Cerebellar nuclear complex (tissue), 1 donor: ENCODE measurements at places on chromosomes 6 and 20.

DNA sequence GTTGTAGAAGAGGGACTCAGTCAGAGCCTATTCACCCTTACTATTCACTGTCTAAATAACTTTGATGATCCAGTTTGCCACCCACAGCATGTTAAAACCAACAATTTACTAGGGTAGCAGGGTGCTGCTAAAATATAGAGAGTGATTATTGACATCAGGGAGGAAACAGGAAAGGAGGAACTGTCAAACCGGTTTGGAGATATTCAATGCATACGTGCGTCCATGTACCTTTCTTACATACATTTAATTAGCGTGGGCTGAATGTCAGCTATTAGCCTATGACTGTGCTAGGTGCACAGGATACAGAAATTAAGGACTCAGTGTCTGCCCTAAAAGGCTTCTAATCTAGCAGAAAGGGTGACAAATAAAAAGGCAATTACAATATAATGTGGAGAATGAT lies 57.2 kb downstream of the IL20RA start:
- no peak for DNase-seq

GRCh38 chr6:155440398-155441111 lies 15.1 kb downstream of the NOX3 start:
- DNase-seq, result no peak

DNA sequence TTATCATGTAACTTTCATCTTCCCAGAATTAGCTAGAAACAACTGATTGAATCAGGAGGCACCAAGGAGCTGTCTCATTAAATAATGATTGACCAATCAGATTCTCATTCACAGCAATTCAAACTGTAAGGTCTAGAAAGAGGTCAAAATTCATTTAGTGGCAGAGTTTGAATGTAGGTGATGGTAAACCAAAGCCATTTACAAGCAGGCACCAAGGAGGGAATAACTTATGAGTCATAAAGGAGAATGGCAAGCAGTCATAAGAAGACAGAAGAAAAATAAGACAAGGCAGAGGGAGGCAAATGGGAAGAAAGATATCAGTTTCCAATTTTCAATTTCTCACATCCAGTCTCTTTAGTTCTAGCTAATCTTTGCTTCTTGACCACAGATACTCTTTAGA lies 52.9 kb upstream of the DEFB112 start:
- no peak for DNase-seq

DNA sequence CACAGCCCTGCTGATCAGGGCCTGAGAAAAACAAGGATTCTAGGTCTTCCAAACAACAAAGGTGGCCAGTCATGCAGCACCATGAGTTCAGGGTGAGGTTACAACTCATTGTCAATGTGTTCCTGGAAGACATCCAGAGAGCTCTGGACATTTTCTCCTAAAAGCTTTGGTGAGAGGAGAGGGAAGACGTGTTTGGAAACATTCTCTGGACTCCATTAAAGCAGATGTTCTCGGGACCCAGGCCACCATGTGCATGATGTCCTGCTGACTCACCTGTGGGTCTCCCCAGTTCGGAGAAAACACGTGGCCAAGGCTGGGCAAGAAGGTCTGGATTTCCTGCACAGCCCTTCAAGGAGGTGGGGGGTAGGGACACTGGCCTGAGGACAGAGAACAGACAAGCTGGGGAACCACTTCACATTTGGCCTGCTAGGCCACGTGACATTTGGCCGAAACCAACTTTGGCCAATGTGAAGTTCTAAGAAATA lies 61.6 kb downstream of the KCNB1 start:
- no peak for DNase-seq

DNA sequence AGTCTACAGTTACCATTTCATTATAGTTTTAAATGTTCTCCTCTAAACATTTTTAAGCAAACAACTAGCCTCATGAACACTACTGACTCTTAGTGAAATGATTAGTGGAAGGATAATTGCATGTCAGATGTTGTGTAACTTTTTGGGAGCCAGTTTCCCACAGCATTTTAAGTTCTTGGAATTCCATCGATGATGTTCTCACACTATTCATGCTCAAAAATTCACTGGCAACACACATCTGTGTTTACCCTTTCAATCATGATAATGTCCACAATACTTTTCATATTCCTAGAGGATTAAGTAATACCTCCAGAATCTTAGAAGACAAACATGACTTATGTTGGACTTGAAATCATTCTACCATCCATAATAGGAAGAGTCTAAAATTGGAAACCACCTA lies 678.1 kb upstream of the ID4 start:
- no peak for DNase-seq

DNA sequence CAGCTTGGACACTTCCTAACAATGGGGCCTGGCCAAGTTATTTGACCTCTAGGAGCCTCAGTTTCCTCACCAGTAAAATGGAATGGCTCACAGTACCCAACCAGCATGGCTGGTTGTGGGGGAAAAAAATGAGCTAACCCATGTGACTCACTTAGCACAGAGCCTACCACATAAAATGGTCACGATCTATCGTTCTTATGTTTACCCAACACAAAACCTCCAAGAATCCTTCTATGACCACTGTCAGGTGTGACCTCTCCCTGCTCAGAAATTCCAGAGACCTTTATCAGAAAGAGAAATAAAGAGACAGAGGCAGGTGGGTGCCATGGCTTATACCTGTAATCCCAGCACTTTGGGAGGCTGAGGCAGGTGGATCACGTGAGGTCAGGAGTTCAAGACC lies 39.4 kb downstream of the BPIFB1 start:
- no peak for DNase-seq

GRCh38 chr6:35735452-35735851 lies 1.4 kb upstream of the ARMC12 start:
- DNase-seq, result no peak

DNA sequence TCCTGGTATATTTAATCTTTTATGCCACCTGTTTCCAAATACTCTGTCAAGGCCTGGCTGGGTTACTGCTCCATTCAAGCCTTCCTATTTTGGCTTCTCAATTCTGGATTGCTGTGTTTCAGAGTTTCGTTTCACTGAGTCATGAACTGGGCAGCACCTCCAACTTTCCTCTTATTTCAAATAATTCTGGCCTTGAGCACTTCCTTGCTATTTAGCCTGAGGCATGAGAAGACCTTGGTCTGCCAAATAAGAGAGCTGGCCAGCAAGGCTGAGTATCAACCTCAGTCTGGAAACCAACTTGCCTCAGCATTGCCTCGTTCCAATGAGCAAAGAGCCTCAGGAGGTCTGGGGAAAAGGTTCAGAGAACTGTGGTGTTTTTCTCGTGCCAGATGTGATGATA lies 66.6 kb downstream of the TNFAIP3 start:
- DNase-seq, result no peak

GRCh38 chr6:128929869-128930268 lies 46.9 kb downstream of the LAMA2 start:
- no peak for DNase-seq

DNA sequence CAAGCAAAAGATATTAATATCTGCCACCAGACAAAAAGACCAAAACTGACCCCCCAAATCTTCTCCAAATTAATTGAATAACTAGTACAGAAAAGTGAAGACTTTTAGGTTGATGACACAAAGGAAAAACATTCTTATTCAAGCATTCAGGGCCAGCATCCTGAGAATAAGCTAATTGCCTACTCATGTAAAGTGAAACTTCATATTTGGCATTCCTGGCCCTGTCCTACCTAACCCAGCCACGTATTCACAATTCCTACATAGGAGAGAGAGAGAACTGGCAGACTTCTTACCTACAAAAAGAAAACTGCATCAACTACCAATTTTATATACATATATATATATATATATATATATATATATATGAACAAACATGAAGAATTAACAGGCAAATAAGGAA lies 4.9 kb upstream of the ASCC3 start:
- no peak for DNase-seq

GRCh38 chr20:35196313-35196712 lies 24.4 kb downstream of the PROCR start:
- DNase-seq, result no peak

GRCh38 chr20:43586641-43587040 lies 4.1 kb upstream of the IFT52 start:
- DNase-seq, result no peak

DNA sequence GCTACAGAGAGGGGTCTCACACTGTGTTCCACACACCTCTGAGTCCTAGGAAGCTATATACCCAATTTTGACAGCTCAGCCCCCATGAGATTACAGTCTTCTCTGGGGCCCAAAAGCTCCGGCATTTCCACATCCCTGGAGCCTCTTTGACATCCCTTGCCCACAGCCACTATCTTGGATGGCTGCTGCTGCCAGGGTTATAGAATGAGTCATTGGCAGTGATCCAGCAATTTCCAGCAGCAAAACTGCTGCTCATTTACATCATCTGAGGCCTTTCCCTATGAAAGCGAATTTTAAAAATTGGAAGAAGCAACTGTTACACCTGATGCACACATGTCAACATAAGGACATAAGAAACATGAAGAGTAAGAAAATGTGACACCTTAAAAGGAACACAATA lies 590.7 kb downstream of the MEI4 start:
- DNase-seq, result no peak

- no peak for DNase-seq
Observed at GRCh38 chr6:154412106-154412820, 55.7 kb upstream of the IPCEF1 start.

GRCh38 chr20:9068841-9069663 lies at the start of gene PLCB4:
Gene PLCB4, plus strand, starts transcription at chr20:9069087. Its CDS starts 238,728 bp downstream, at chr20:9307815.
- peak; percentile 62 for DNase-seq

DNA sequence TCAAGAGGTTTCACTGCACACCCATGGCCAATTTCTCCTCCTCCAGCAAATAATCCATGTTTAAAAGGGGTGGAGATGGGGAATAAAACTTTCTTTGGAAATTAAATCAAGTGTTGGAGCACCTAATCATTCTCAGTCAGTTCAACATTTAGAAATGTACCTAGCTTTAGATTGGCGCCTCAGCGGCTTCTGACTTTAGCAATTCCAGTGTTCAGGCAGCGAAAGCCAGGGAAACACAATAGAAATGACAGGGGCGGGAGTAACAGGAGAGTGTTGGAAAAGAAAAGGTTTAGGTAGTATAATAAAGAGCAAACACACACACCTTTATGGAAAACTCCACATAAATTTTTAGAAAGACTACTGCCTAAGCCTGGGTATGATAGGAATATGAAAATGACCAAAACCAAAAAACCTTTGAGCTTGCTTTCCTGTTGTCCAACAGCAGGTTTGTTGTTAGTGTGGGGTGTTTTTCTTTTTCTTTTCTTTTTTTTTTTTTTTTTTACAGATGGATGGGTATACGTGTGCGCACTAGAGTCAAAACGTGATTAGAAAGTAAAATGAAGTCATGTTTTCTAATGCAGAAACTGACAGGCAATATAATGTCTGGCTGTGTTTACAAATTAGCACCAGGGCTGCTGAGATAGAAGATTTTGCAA lies 7.7 kb downstream of the TFAP2A start:
- DNase-seq, result no peak

- no peak for DNase-seq
Observed at GRCh38 chr20:62566266-62566665, 76.0 kb upstream of the SLCO4A1 start.

GRCh38 chr20:19453862-19454261 lies 241.4 kb downstream of the SLC24A3 start:
- no peak for DNase-seq

- no peak for DNase-seq
Observed at GRCh38 chr6:80133020-80133419, 26.5 kb downstream of the BCKDHB start.

DNA sequence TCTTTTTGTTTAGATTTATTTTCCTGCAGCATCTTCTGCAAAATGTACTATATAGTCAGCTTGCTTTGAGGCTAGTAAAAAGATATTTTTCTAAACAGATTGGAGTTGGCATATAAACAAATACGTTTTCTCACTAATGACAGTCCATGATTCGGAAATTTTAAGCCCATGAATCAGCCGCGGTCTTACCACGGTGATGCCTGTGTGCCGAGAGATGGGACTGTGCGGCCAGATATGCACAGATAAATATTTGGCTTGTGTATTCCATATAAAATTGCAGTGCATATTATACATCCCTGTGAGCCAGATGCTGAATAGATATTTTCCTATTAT lies 3.2 kb downstream of the FOXC1 start:
- no peak for DNase-seq

DNA sequence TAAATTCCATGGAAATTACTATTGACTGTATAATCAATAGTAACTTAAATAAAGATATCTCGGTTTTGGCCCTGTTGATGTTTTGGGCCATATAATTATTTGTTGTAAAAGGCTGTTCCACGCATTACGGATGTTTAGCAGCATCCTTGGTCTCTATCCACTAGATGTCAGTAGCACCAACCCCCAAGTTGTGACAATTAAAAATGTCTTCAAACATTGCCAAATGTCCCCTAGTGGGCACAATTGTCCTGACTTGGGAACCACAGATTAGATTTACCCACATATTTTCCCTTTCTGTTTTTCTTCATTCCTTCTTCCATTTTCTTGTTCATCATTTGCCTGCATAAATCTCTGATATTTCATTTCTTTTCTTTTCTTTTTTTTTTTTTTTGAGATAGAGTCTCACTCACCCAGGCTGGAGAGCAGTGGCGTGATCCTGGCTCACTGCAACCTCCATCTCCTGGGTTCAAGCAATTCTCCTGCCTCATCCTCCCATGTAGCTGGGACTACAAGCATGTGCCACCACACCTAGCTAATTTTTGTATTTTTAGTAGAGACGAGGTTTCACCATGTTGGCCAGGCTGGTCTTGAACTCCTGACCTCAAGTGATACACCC lies 13.6 kb upstream of the WFDC8 start:
- no peak for DNase-seq

GRCh38 chr6:156801712-156802111 lies 24.5 kb downstream of the ARID1B start:
- DNase-seq, result no peak

DNA sequence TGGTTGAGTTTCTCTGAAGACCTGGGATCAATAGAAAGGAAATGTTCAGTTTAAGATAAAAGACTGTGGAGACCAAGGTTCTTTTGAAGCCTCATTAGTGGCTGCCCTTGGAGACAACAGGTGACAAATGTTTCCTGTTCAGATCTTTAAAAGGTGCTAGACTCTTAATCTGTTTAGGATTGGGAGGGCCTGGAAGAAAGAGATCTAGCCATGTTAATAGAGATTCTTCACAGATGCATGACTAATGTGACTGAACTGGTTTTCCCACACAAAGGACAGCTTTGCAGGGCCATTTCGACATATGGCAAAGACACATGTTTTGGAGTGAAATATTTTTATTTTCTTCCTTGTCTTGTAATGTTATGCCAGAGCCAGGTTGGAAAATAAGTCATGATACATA lies 82.2 kb downstream of the WDR27 start:
- DNase-seq, result no peak

GRCh38 chr20:58192065-58192464 lies 36.4 kb downstream of the ANKRD60 start:
- no peak for DNase-seq

GRCh38 chr6:3403238-3404173 lies 53.3 kb downstream of the SLC22A23 start:
- no peak for DNase-seq

DNA sequence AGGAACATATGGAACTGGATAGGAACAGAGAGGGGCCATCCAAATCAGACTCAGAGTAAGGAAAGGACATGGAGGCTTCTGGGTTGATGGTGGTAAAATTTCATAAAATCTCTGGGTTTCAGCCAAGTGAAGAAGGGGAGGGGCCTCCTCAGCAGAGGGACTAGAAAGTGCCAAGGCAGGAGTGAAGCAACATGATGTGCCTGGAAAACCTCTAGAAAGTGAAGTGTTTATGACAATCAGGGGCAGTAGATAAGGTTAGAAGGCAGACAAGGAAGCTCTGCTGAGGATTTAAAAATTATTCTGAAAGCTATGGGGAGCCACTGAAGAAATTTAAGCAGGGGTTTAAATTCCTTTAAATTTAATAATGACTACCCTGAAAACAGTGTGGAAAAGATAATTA lies 126.0 kb upstream of the TENT5A start:
- no peak for DNase-seq

GRCh38 chr6:163092876-163093275 lies 321.6 kb upstream of the QKI start:
- peak; percentile 41 for DNase-seq
